ENCODE measurements at places on chromosomes 3 and 15.

- DNase-seq, result no peak
Observed at GRCh38 chr3:187450431-187451190, 82.4 kb downstream of the RTP4 start.

DNA sequence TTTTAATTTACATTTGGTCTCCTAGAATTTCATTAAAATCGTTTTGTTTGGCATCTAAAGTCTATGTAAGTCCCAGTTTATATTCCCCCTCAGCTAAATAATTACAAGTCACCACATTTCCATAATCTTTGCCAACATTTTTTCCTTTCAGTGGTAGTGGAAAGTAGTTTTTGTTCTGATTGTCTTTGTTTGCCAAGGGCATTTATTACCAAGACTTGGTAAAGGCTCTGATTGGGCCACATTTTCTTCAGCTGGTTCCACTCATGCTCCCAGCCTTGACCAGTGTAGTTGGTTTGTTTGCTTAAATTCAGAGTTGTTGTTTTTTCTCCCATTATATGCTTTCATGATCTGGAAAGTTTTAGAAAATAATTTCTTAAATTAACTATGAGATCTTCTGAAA, 153.4 kb upstream of the MME start:
- DNase-seq, result no peak

DNA sequence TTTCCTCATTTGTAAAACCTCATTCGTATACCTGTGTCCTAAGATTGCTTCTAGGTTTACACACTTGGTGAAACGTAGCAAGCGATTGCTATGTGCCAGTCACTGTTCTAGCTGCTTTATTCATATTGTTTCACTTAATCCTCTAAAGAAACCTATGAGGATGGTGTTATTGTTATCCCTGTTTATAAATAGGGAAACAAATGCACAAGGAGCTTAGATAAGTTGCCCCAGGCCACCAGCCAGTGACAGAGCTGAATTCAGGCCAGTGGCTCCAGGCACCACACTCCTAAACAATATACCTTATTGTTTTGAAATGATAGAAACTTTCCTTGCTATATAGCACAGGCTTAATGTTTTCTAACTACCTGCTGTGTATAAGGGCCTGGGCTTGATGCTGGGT, 44.0 kb downstream of the LPP start:
- DNase-seq, result no peak

DNA sequence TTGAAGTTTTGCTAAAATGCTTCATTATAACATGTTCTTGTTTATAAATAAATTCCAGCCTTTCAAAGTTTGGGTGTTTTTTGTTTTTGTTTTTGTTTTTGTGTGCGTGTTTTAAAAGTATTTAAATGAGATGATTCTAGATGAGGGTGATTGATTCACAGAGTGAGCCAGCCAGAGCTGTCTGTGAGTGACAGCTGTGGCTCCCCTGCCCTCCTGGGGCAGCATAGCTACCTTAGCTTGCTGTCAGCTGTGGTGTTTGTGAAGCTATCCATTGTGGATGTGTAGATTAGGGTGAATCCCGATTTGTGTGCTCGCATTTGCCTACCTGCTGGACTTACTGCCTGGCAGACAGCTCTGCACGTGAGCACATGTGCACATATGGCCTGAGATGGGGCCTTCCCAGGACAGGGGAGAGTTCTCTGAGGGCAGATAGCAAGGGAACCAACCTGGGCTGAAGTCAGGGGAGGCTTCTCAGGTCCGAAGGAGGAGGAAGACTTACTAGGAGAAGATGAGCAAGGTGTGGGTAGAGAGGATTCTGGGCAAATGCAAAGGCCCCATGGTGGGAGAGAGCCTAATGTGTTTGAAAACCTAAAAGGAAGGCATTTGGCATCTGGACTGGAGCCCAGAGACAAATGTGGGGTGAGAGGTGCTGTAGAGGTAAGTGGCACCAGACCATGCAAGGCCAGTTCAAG, 124.2 kb downstream of the EEFSEC start:
- no peak for DNase-seq

GRCh38 chr3:77868725-77869124, 828.8 kb downstream of the ROBO2 start:
- DNase-seq, result no peak

- DNase-seq, result no peak
Observed at GRCh38 chr3:124347418-124347817, 355.5 kb upstream of the ROPN1 start.

DNA sequence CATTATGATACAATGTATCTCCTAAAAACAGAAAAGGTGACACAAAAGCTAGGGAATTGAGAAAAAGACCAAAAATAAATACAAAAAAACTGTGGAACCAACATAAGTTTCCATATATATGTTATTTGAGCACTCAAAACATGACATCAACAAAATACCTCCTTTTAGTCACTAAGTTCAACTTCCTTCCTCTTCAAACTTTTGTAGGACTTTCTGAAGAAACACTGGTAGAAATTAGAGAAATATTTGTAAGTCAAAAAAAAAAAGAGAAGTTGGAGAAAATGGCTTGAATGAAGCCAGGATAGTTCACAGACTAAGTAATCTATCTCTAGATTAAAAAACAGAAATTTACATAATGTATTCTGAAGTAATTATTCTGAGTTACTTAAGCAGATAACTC, 208.4 kb upstream of the ALCAM start:
- DNase-seq, result no peak

GRCh38 chr15:92662762-92663161, 7.2 kb upstream of the FAM174B start:
- DNase-seq, result no peak

GRCh38 chr3:179853176-179853575, 183.6 kb downstream of the PEX5L start:
- DNase-seq, result no peak

DNA sequence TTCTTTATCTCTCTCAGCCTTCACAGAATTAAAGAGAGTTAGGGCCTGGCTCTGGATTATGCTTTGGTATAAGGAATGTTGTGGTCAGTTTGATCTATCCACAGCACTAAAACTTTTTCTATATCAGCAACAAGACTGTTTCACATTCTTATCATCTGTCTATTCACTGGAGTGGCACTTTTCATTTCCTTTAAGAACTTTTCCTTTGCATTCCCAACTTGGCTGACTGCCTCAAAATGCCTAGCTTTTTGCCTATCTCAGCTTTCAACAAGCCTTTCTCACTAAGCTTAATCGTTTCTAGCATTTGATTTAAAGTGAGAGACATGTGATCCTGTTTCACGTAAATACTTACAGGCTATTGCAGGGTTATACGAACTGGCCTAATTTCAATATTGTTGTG, 471.8 kb downstream of the GBE1 start:
- no peak for DNase-seq

DNA sequence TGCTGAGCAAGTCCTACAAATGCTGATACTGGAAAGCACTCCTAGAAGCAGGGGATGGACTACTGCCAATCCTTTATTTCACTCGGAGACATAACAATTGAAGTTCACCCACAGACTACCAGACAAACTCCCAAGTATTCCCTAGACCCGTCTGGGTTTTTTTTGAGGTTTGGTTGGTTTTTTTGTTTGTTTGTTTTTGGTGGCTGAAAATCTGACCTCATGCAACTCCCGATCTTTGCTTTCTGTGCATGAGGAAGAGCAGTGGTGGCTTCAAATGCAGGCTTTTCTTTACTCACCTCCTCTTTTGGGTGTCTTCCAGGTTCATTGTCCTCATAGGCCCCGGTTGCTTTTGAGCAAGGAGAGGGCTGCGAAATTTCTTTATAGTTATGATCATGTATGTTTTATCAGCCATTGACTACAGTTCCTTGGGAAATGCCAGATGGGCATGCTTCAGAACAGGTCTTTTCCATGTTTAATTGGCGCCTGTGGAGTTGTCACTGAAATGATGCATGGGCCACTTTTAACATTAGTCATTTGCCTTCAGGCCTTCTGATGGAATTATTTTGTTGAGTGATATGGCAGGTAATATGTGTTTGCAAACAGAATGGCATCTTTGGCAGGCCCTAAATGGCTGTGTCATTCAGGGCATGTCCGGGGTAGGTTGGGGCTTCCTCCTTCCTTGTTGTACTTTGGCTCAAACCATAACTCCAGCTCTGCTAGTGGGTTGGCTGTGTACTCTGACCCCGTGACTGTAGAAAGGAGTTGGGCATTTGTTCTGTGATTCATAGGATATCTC, 81.3 kb upstream of the ZBED2 start:
- DNase-seq, result no peak

DNA sequence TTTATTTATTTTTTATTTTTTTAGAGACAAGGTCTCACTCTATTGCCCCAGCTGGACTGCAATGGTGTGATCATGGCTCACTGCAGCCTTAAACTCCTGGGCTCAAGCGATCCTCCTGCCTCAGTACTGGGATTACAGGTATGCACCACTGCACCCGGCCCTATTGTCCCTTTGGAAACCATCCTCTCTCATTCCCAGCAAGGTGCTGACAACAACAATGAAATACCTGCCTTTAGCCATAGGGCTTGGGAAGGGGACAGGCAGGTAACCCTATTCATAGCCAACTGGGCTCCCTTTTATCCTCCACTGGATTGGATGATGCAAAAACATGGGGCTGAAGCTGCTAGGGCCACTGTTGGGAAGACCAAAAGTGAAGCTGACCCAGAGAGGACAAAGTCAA, 43.1 kb downstream of the SCAP start:
- DNase-seq, result no peak

- no peak for DNase-seq
Observed at GRCh38 chr3:74631351-74632140, 17.1 kb upstream of the CNTN3 start.

- DNase-seq, result no peak
Observed at GRCh38 chr3:146169891-146170290, 8.9 kb upstream of the PLOD2 start.

DNA sequence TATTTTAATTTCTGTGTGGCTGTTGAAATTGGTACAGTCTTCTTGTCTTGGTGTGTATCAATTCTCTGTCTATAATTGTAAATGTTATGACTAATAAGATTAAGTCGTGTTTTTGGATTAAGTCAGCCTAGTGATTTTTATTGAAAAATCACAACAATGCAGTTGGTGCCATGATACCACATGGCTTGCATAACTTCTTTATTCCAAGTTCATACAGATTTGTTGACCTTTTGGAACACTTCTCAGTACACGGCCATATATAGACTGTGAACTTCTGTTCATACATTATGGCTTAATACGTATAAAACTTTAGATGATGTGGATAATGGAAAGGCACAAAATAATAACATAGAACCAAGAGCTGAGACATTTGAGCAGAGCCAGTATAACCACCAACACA, 121.2 kb upstream of the NAALADL2 start:
- no peak for DNase-seq

GRCh38 chr3:37291275-37291700, 116.9 kb upstream of the LRRFIP2 start:
- DNase-seq, result no peak

- DNase-seq, result no peak
Observed at GRCh38 chr15:40766906-40767837, 2.6 kb upstream of the C15orf62 start.

GRCh38 chr3:105608623-105609022, 241.9 kb downstream of the ALCAM start:
- no peak for DNase-seq

- DNase-seq, result no peak
Observed at GRCh38 chr15:93286446-93286845, 197.4 kb upstream of the RGMA start.

- DNase-seq, result no peak
Observed at GRCh38 chr3:44104043-44104442, 137.6 kb upstream of the TOPAZ1 start.

DNA sequence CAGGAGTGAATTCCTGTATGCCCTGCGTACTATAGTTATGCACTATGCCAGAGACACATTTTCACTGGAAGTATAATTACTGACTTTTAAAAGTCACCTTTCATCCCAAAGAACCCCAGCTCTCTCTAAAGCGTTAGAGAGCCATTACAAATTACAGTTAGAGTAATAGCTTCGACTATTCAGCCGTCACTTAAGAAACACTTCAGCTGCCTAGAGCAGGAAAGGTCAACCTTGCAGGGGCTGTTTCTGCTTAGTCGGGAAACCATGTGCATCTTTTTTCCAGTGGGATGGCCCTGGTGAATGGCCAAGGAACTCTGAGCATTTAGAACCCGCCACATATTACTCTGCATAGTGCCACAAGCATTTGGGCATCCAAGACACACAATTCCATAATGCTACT, 235.9 kb downstream of the ARRDC4 start:
- no peak for DNase-seq

GRCh38 chr3:66393333-66394005, 107.4 kb downstream of the LRIG1 start:
- DNase-seq, result no peak

DNA sequence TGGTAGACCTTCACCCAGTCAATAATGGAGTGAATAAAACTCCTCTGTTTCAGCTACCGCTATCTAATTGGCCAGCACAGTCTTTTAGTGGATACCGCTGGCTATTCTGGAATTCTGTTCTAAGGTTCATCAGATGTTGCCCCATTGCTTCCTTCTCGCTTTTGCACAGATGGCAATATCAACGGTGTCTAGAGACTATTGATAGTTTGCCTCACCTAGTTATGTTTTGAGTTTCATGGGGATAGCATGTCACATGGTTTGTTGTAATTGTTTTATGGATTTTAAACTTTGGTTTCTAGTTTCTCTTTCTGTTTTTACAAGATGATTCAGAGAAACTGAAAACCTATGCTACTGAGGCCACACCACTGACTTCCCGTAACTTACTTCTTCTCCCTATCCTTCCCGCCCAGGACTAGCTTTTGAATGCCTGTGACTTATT, 2.0 kb downstream of the XRN1 start:
- no peak for DNase-seq

DNA sequence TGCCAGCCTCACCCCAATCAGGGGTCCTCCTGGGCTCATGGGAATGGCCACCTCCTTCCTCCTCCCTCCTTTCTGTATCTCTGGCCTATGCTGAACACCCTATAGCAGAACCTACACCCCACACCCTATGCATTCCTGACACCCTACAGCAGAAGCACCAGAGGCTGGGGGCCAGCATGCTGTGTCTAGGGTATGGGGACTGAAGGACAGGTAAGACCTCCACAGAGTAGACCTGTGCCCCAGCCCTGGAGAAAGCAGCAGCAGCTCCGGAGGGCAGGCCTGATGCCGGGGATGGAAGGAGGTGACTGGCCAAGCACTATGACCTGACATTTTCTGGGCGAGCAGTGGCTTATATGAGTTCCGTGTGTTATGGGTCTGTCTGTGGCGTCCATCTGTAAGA, 66.9 kb downstream of the TLE3 start:
- no peak for DNase-seq

GRCh38 chr15:70133296-70133695, 35.6 kb upstream of the TLE3 start:
- no peak for DNase-seq

DNA sequence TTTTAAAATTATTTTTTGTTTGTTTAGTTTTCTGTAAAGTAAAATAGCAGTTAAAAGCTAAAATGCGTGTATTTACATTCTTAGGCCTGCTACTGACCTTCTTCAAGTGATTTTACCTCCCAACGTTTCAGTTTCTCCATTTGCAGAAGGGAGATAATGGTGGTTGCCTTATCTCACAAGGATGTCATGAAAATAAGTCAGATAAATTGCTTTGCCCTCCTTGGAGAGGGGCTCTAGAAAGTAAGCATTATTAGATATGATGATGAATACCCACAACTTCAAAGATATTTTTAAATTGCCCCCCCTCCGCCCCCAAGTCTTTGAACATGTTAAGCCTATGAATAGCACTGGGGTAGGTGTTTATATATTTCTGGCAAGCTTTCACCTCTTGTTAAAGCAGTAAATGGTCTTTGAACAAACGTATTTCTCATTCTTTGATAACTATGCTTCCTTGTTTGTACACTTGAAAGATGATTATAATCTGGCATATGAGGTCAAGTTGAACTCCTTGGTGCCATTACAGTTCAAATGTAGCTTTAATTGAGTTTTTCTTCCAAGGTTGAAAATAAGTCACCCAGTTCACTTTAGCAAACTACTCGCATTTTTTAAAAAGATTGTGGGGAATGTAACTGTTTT, 6.4 kb downstream of the TERC start:
- DNase-seq, result no peak

All from 8988T (cell line).